ENCODE measurements at places on chromosomes 1 and 21. TPM values are rescaled to one million over a fixed set of nuclear protein-coding genes. Genes with fewer than 3 reads are reported as not detected.
A peak's percentile ranks its signal among the peaks of the same experiment; 100 is the strongest.

S100A14 gene
- not detected for total RNA-seq

DNM3 gene
- total RNA-seq, result 0.71 TPM

TNFRSF4 gene
- 0.80 TPM for total RNA-seq

GRCh38 chr1:158290321-158290844, 660 bp downstream of the CD1C start:
- H3K4me3 ChIP-seq, result no peak overlapping the region
- no peak overlapping the region for H3K27ac ChIP-seq
- H3K27me3 ChIP-seq, result peaks cover 55% of the 10 kb centered on the region
- H3K4me1 ChIP-seq, result no peaks in the 10 kb centered on the region
- DNase-seq, result no peak
- no peaks in the 10 kb centered on the region for H3K36me3 ChIP-seq

DNA sequence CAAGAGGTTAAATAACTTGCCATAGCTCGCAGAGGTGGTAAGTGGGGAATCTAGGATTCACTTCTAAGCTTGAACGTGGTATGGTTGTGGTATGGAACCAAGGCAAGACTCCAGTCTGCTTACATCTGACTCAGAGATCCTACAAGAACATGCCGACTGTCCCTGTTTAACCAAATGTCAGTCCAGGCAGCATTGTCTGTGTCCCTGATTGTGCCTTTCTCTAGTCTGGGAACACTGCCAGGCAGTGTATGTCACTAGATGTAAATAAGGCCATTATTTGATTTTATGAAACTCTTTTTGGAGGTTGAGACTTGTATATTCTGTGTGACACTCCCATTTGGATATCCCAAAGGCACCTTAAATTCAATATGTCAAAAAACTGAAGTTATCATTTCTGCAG, 96.0 kb downstream of the NOS1AP start:
- H3K4me3 ChIP-seq, result no peak overlapping the region
- no peaks in the 10 kb centered on the region for H3K27me3 ChIP-seq
- no peaks in the 10 kb centered on the region for H3K36me3 ChIP-seq
- peaks cover 76% of the 10 kb centered on the region for H3K4me1 ChIP-seq
- peak; percentile 68 for DNase-seq

- H3K27me3 ChIP-seq, result no peaks in the 10 kb centered on the region
- no peaks in the 10 kb centered on the region for H3K36me3 ChIP-seq
- no peaks in the 10 kb centered on the region for H3K4me1 ChIP-seq
- no peak overlapping the region for H3K27ac ChIP-seq
Measured at GRCh38 chr1:17594026-17594425, 54.5 kb downstream of the ARHGEF10L start.

TNFRSF18 gene
- 1.1 TPM for total RNA-seq

DNA sequence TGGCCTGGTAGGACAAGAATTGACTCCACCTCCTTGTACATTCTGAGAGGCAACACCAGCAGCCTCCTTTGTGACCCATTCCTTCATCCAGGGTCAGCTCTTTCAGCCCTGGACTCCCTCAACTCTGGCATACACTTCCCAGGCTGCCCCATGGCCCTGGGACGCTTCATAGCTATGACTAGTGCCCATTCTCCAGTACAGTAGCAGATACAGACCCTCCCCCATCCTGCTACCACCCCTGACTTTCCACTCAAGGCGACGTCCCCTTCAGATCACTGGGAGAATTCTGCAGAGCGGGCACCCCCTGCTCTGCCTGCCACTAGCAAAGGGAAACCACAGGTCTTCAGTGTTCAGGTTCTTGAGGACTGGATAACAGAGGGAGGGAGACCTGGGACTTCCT, 99.7 kb upstream of the HMGB4 start:
- DNase-seq, result no peak
- H3K4me3 ChIP-seq, result no peak overlapping the region
- no peak overlapping the region for H3K27ac ChIP-seq
- no peaks in the 10 kb centered on the region for H3K36me3 ChIP-seq
- no peaks in the 10 kb centered on the region for H3K27me3 ChIP-seq
- H3K4me1 ChIP-seq, result no peaks in the 10 kb centered on the region

GBP7 gene
- not detected for total RNA-seq

DNA sequence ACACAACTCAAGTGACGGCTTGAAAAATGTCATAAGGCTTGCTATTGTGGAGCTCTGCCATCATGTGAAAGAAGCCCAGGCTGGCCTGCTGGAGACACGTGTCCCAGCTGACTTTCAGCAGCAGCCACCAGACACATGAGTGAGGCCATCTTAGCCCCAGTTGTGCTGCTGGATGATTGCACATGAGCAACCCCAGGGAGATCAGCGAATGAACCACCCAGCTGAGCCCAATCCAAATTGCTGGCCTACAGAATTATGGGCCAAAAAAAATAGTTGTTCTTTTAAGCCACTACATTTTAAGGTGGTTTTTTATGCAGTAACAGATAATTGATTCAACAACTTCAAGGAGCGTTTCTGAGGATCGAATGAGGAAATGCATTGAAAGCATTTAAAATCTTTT, 17.5 kb upstream of the CDA start:
- no peak overlapping the region for H3K4me3 ChIP-seq
- no peaks in the 10 kb centered on the region for H3K36me3 ChIP-seq
- no peaks in the 10 kb centered on the region for H3K4me1 ChIP-seq

CACNA1E gene
- not detected for total RNA-seq

GRCh38 chr1:177753655-177754054, 216.2 kb downstream of the SEC16B start:
- peak; percentile 86 for DNase-seq
- H3K36me3 ChIP-seq, result no peaks in the 10 kb centered on the region
- peak overlapping the region; percentile 39 for H3K27ac ChIP-seq
- no peak overlapping the region for H3K4me3 ChIP-seq

S100A9 gene
- total RNA-seq, result not detected

FAM151A gene
- total RNA-seq, result not detected

RCOR3 gene
- 39.6 TPM for total RNA-seq

- H3K27ac ChIP-seq, result no peak overlapping the region
- H3K4me1 ChIP-seq, result no peaks in the 10 kb centered on the region
- no peak for DNase-seq
- no peaks in the 10 kb centered on the region for H3K27me3 ChIP-seq
- no peaks in the 10 kb centered on the region for H3K36me3 ChIP-seq
Measured at GRCh38 chr1:98723574-98723973, 62.1 kb downstream of the SNX7 start.

C1QTNF12 gene
- 4.4 TPM for total RNA-seq

DMRTA2 gene
- 0.28 TPM for total RNA-seq

- no peaks in the 10 kb centered on the region for H3K36me3 ChIP-seq
- no peak overlapping the region for H3K4me3 ChIP-seq
- DNase-seq, result no peak
- no peaks in the 10 kb centered on the region for H3K27me3 ChIP-seq
Measured at GRCh38 chr1:167342846-167343245, 122.2 kb downstream of the POU2F1 start.

GRCh38 chr1:214427871-214428277, 123.5 kb downstream of the PTPN14 start:
- peaks cover 85% of the 10 kb centered on the region for H3K4me1 ChIP-seq
- peak overlapping the region; percentile 74 for H3K27ac ChIP-seq
- H3K27me3 ChIP-seq, result no peaks in the 10 kb centered on the region
- DNase-seq, result peak; percentile 81
- no peak overlapping the region for H3K4me3 ChIP-seq

GRCh38 chr1:193338194-193338593, 151.8 kb upstream of the B3GALT2 start:
- no peak overlapping the region for H3K4me3 ChIP-seq
- H3K4me1 ChIP-seq, result peaks cover 4% of the 10 kb centered on the region
- H3K36me3 ChIP-seq, result no peaks in the 10 kb centered on the region
- no peaks in the 10 kb centered on the region for H3K27me3 ChIP-seq
- no peak overlapping the region for H3K27ac ChIP-seq
- no peak for DNase-seq

- H3K4me3 ChIP-seq, result no peak overlapping the region
- no peaks in the 10 kb centered on the region for H3K27me3 ChIP-seq
- no peaks in the 10 kb centered on the region for H3K4me1 ChIP-seq
- H3K36me3 ChIP-seq, result no peaks in the 10 kb centered on the region
- H3K27ac ChIP-seq, result no peak overlapping the region
Measured at GRCh38 chr1:178101654-178102053, 7.8 kb downstream of the RASAL2 start.

C1orf226 gene
- 34.3 TPM for total RNA-seq

DNA sequence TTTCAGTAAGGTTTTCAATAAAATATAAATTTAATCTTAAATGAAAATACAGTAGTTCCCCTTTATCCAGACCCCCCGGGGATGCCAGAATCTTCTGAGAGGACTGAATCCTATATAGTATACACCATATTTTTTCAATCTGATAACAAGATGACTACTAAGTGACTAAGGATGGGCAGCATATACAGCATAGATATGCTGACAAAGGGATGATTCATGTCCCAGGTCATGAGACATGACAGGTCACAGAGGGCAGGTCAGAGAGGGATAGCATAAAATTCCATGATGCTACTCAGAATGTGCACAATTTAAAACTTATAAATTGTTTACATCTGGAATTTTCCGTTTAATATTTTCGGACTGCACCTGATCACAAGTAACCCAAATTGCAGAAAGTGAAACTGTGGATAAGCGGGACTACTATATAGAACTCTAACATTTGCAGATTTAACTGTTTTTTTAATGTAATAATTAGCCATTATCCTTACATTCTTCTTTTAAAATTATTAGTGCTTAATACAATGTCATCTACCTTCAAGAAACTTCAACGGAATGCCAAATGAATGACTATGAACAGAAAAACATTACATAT, 48.8 kb downstream of the LRRC40 start:
- no peaks in the 10 kb centered on the region for H3K4me1 ChIP-seq
- no peaks in the 10 kb centered on the region for H3K27me3 ChIP-seq
- no peak overlapping the region for H3K4me3 ChIP-seq
- no peak overlapping the region for H3K27ac ChIP-seq
- no peak for DNase-seq
- no peaks in the 10 kb centered on the region for H3K36me3 ChIP-seq

DNA sequence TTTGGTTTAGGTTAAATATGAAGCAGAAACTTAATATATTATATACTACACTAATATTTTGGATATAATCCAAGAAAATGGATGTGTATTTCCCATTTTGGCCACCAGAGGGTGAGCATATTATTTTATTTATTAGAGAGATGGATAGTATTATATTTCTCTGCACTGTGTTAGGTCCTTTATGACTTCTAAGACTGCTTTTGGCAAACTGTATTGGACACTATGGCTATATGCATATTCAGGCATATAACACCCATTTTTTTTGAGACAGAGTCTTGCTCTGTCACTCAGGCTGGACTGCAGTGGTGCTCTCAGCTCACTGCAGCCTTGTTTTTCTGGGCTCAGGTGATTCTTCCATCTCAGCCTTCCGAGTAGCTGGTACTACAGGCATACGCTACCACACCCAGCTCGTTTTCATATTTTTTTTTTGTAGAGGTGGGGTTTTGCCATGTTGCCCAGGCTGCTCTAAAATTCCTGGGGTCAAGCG, 17.8 kb upstream of the PGM1 start:
- H3K4me3 ChIP-seq, result no peak overlapping the region
- H3K27ac ChIP-seq, result no peak overlapping the region
- no peaks in the 10 kb centered on the region for H3K27me3 ChIP-seq
- H3K36me3 ChIP-seq, result no peaks in the 10 kb centered on the region
- DNase-seq, result peak; percentile 55

DNA sequence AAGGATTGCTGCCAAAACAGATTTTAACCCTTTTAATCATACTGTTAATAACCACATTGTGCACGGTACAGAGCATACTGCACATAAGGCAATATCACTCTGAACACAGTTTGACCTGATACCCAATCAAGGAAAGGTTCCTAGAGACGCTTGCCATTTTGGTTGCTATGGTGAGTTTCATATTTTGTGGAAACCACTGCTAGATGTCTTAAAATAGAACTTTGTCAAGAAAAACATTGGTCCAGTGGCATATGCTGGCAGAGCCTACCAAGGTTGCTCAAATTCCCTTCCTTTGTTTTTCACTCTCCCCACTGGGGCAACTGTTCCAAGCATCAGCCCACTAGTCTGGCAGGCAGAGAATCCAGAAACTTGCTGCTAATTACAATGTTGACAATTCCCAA, 114.8 kb upstream of the DPYD start:
- H3K4me3 ChIP-seq, result no peak overlapping the region
- DNase-seq, result no peak
- H3K27me3 ChIP-seq, result no peaks in the 10 kb centered on the region
- no peaks in the 10 kb centered on the region for H3K4me1 ChIP-seq

DNA sequence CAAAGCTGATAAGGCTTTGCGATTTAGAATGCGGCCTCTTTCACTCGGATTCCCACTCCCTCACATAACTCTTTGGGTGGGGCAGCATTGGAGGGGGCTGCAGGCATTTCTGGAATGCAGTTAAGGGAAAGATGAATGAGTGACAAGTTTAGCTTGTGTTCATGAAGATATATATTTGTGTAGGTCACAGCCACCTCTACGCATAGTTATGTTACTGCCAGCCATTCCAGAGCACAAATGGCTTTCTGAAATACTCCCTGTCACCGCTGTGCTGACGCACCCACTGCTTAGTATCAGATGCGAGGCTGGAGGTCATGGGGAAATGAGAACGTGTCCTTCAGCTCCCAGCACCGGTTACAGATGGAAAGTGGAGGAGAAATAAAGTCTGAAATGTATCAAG, 54.1 kb upstream of the ATP1A1 start:
- H3K4me1 ChIP-seq, result peaks cover 7% of the 10 kb centered on the region
- no peak for DNase-seq
- no peaks in the 10 kb centered on the region for H3K36me3 ChIP-seq
- H3K4me3 ChIP-seq, result no peak overlapping the region
- no peak overlapping the region for H3K27ac ChIP-seq
- H3K27me3 ChIP-seq, result no peaks in the 10 kb centered on the region

KRTAP12-2 gene
- 1.8 TPM for total RNA-seq

GRCh38 chr1:66416295-66416694, 117.7 kb upstream of the SGIP1 start:
- DNase-seq, result no peak
- H3K36me3 ChIP-seq, result no peaks in the 10 kb centered on the region
- no peaks in the 10 kb centered on the region for H3K4me1 ChIP-seq
- H3K27me3 ChIP-seq, result no peaks in the 10 kb centered on the region
- H3K4me3 ChIP-seq, result no peak overlapping the region
- H3K27ac ChIP-seq, result no peak overlapping the region

DNA sequence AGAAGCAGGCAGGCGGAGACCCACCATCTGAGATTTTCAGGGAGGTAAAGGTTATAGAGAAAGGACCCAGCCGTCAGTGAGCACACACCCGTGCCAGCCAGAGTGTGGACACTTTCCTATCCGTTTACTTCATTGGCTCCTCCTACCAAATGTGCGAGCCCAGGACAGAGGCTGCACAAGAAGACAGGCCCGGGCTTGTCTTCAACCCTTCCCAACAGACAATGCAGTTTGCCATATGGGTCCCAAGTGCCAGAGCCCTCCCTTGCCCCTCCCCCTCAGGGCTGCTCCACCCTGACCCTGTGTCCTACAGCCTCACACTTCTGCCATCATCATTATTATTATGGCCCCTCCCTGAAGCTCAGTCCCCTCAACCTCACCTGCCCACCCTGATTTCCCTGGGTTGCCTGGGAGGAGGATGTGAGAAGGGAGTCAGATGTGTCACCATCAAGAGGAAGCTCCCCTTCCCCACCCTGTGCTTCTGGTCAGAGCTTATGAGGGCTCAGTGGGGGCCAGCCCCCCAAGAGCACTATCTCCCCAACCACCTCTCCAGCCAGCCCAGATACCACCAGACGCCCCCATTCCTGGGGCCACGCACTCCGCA, 9.4 kb downstream of the LAPTM5 start:
- DNase-seq, result peak; percentile 22
- no peaks in the 10 kb centered on the region for H3K4me1 ChIP-seq
- H3K27me3 ChIP-seq, result no peaks in the 10 kb centered on the region
- H3K4me3 ChIP-seq, result no peak overlapping the region
